T-helper 1 cell treated with Interleukin-12 subunit alpha and Interleukin-12 subunit beta and Interleukin-4 antibody, amounts not matched to agents 30 ng/mL and 1 ng/mL, for 36 hours (primary cell): ENCODE measurements at places on chromosomes 16 and 17. TPM values are rescaled to one million over a fixed set of nuclear protein-coding genes. Genes with fewer than 3 reads are reported as not detected.

ST6GALNAC2 gene
- not detected in 2 replicates for total RNA-seq

IL34 gene
- total RNA-seq = 0.24 TPM in 1 of 2 replicates, not detected in the other

ITGB3 gene
- total RNA-seq = 0.42 and 0.59 TPM in 2 replicates

LIG3 gene
- 44.3 and 45.5 TPM in 2 replicates for total RNA-seq

KRTAP4-9 gene
- not detected in 2 replicates for total RNA-seq

FLOT2 gene
- 150 and 151 TPM in 2 replicates for total RNA-seq
